ENCODE measurements at places on chromosomes 12 and 14.

DNA sequence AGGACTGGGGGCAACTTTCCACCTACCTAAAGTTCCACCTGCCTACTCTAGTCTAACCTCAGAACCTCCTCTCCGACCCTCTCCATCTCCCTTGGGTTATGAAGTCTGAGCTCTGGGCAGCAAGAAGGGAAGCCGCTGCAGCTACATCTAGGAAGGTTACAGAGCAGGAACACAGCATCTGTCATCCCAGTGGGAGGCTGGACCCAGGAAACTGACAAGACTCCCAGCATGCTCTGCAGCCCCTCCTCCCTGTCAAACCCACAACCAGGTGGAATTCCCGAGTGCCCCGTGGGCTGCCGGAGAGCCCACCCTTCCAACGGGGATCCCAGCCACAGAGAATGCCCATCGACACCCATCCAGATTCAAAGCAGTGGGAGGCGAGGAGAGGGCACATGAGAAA lies 2.1 kb downstream of the TESC start:
- no peak for DNase-seq

GRCh38 chr14:37622231-37622923 lies 26.9 kb downstream of the TTC6 start:
- DNase-seq: no peak

DNA sequence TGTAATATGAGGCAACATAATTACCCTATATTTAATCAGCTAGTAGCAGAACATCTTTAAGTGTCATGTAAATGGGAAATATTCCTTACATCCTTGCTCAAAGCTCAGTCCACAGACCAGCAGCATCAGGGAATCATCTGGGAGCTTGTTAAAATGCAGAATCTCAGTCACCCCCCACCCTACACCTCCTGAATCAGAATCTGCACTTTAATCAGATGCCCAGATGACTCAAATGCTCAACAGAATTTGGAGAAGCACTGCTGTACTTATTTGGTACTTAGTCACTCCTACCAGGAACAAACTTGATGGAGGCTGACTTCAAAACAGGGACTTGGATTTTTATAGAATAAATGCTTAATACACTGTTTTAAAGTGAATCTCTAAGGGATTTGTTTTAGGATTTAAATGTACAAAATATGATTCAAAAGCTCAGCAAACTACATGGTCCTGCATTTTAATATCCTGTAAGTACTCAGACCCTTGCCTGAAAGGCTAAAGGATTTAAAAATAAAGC lies 96.5 kb downstream of the ARMH4 start:
- DNase-seq: no peak

GRCh38 chr14:29820785-29821184 lies 106.9 kb downstream of the PRKD1 start:
- no peak for DNase-seq

DNA sequence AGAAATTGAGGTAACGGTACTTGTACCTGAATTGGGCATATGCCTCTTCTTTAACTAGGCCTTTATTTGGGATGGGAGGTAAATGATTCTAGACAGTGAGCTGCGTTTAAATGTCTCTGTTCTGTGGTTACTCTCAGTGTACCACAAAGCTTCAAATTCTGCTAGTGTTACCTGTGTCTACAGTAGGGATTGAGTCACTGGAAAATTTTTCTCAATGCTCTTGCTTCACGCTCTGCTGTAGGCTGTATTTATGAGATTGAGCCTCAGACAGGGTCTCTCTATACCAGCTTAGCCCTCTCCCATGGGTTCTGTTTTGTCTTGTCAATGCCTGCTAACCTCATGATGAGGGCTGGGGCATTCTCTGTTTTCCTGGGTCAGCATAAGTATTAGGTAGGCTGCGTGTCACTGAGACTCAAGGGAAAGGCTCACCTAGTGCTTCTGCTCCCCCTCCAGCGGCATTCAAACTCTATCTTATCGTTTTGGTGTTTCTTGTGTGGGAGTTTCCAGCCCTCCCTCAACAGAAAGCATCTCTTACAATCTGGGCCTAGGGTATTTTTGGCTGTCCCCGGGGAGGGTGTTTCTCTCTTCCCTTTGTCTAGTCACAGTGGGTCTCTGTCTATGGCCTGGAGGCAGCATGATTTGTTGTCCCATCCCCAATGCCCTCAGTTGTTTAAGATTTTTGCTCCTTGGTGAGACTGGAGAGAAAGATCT lies 285.8 kb downstream of the ADGRD1 start:
- DNase-seq: no peak

GRCh38 chr12:23887055-23887835 lies 62.2 kb downstream of the SOX5 start:
- DNase-seq: no peak
